Parietal lobe (tissue), 2 donors: ENCODE measurements at places on chromosomes 11 and 22. TPM values are rescaled to one million over a fixed set of nuclear protein-coding genes. Genes with fewer than 3 reads are reported as not detected.

DSCAML1 gene
- total RNA-seq: 30.7 TPM

DAGLA gene
- total RNA-seq: 10.6 TPM

CRYBA4 gene
- not detected for total RNA-seq

FIBIN gene
- 5.6 TPM for total RNA-seq

ACTN3 gene
- not detected for total RNA-seq

RIMBP3C gene
- 1.3 TPM for total RNA-seq

CYTH4 gene
- total RNA-seq: 1.3 TPM

SLC15A3 gene
- 1.9 TPM for total RNA-seq

SCGB2A2 gene
- not detected for total RNA-seq

OR4A5 gene
- not detected for total RNA-seq

GLB1L3 gene
- total RNA-seq: 0.94 TPM

CHRDL2 gene
- not detected for total RNA-seq
